ENCODE measurements at places on chromosomes 2 and 18. TPM values are rescaled to one million over a fixed set of nuclear protein-coding genes. Genes with fewer than 3 reads are reported as not detected.
A peak's percentile ranks its signal among the peaks of the same experiment; 100 is the strongest.

- DNase-seq, result peak; percentile 75
These were observed 272.3 kb upstream of the COL3A1 start for GRCh38 chr2:188701836-188702235.

DNA sequence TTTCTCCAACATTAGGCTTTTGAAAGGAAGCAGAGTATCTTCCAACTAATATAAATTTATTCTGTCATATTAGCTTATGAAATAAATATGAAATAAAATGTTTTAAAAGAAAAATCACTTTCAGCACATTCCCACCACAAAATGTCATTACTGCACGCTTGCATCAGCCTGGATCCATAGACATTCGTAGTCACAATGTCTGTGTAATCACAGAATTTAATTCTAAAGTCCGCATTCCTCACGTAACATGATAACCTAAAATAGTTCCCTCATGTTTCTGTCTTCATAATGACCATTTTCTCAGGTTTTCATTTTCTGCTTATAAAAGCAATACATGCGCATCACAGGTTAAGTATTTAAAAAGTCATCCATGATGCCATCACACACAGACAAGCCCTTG is 47.1 kb downstream of the HDAC4 start:
- DNase-seq, result no peak

DNA sequence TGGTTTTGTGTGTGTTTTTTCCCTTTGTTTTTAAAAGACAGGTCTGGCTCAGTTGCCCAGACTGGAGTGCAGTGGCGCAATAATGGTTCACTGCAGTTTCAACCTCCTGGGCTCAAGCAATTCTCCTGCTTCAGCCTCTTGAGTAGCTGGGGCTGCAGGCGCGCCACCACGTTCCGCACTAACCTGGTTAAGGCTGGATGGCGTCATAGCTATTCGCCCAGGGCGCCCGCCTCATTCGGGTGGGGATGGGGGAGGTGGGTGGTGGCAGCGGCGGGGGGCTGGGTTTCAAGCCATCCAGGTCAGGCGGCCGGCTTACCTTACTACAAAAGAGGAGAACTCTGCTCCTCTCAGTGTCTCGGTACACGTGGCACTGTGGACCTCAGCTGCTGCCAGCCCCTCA is 42.8 kb downstream of the EEF1B2 start:
- no peak for DNase-seq

GRCh38 chr2:206764673-206765241 is 371 bp downstream of the MDH1B start:
- no peak for DNase-seq

Gene FAM110C
- total RNA-seq, result 7.7 TPM

Measured in umbilical cord (tissue), 2 donors.